ENCODE measurements at places on chromosomes 3 and 15.

- DNase-seq = no peak
These were observed 10.1 kb downstream of the FAM131A start for GRCh38 chr3:184347321-184348056.

DNA sequence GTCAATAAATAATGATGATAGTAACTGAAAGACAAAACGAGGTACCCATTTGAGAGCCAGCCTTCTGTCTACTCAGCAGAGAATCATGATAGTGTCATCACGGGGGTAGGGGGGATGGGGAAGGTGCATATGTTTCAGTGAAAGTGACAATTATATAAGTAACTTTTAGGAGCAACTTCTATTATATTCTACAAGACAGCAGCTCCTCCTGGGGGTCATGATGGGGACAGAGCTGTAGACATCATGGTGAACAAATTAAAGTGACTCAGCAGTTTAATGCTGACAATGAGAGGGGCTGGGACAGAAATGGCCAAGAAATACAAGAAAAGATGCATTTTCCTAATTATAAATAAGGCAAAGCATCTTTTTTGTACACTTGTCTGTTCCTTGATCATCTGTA is 11.8 kb downstream of the CAPN3 start:
- DNase-seq = no peak

DNA sequence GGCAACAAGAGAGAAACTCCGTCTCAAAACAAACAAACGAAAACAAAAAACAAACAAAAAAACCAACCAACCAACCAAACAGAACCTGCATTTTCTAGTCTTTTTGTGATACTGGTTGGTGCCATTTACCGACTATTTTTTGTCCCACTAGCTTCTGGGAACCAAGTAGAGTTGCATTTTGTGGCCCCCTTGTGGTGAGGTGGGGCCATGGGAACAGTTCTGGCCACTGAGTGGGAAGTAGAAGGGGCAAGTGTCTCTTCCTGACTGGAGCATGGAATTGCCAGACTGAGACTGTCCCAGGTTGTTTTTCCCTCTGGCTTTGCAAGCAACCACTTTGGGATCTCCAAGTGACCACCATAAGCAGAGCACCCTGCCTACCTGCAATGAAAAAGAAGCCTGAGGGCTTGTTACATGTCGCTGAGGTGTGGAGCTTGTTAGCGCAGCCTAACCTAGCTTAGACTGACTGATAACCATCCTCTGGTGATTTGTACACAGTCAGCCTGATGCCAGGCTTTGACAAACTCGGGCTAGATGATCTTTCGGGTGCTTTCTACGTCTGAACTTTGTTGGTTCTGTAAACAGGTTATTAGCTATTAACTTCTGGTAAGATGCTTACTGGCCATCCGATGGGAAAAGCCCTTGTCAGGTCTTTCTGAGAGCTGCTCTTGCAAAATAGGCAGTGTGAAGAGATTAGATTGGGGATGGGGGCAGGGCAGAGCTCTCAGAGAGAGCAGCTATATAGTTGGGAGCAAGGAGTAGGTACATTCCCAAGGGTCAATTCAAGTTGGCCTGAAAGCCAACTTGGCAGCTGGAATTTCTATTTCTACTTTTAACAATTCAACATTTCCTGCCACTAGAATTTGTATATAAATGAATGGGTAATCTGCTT is 172.2 kb downstream of the SSR3 start:
- no peak for DNase-seq

GRCh38 chr3:165464736-165465135 is 268.6 kb upstream of the SLITRK3 start:
- no peak for DNase-seq

GRCh38 chr15:38559636-38560307 is 4.8 kb downstream of the RASGRP1 start:
- DNase-seq = no peak

DNA sequence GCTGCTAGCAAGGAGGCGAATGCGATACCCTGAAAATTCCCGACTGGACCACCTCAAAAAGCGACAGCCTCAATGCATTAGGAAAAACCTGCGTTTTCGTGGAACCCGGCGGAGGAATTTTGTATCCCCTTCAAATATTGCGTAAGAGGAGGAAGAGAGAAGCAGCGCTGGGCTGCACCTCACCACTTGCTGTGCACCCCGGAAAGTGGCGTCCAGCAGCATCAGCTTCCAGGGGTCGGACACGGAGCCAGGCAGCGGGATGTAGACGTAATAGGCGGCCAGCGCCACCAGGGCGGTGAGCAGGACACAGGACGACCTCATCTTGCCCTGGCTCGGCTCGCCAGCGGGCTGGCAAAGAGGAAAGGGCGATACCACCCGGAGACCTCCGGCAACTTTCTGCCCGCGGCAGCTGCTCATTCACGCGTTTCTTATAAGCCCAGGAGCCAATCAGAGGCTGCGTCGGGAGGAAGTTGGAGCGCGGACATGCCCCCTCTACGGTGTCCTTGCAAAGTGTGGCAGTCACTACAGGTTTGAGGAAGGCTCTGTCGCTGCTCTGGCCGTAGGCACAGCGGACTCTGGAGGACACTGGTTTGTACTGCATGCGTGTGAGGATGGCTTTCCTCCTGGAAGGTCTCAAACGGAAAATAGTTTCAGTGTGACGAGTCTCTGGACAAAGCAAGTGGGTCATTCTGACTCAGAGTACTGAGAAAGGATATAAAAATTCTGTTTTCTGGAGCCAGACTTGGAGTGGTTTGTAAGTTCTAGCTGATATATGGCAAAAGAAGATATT is at the start of gene NCEH1:
TSS of gene NCEH1 (minus strand) at position 404 of the 790 bp plus-strand sequence. CDS start at position 321, 83 bp downstream.
- peak; percentile 62 for DNase-seq

DNA sequence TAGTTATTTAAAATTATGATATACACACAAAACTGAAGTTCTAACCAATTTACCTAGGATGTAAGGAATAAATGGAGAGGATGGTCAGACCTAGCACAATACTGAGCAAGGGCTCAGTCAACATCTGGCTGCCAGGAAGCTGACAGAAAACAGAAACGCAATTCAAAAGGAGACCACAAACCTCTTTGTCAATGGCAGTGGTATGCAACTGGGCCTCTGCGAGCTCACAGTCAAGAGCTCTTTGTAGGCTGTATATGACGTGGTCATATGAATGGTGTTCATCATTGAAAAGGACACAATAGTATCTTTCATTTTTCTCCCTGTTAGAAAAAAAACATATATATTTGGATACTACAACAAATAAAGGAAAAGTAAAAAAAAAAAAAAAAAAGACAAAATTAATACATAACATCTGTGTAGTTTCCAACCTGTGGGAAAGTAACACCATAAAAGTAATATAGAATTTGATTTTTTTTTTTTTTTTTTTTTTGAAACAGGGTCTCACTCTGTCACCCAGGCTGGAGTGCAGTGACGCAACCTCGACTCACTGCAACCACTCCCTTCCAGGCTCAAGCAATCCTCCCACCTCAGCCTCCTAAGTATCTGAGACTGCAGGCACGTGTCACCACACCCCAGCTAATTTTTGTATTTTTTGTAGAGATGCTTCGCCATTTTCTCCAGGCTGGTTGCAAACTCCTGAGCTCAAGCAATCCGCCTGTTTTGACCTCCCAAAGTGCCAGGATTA is 37.9 kb downstream of the UBR1 start:
- no peak for DNase-seq

GRCh38 chr15:41631880-41632470 is 28.2 kb upstream of the MGA start:
- no peak for DNase-seq

- DNase-seq = no peak
These were observed 152.5 kb downstream of the TBC1D5 start for GRCh38 chr3:17589888-17590287.

- DNase-seq = no peak
These were observed 567.3 kb downstream of the ROBO1 start for GRCh38 chr3:79200456-79200855.

GRCh38 chr3:42133500-42134298 is 42.5 kb downstream of the TRAK1 start:
- DNase-seq = no peak

GRCh38 chr15:59436774-59437141 is 1.2 kb upstream of the FAM81A start:
- no peak for DNase-seq

GRCh38 chr3:100833483-100833882 is 124.2 kb downstream of the TFG start:
- DNase-seq = no peak

DNA sequence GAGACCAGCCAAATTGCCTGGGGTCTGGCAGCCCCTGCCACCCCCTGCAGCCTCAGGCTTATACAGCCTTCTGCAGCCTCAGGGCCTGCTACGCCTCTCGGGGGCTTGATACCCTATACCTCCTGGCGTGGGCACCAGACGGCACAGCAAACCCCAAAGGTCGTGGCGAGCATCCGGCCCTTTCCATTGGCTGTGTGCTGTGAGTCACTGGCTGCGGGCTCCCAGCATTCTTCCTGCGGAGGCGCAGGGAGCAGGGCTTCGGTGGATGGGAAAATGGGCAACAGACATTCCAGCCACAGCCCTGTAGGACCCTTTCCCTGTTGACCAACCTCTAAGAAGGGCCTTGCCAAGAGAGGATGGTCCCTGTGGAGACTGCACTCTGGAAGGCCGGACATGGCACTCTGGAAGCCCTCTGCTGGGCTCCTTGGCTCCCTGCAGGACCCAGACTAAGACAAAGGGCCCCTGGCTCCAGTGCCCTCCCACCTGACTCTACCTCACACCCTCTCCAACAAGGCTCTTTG is 59.6 kb downstream of the ITGA11 start:
- DNase-seq = no peak

DNA sequence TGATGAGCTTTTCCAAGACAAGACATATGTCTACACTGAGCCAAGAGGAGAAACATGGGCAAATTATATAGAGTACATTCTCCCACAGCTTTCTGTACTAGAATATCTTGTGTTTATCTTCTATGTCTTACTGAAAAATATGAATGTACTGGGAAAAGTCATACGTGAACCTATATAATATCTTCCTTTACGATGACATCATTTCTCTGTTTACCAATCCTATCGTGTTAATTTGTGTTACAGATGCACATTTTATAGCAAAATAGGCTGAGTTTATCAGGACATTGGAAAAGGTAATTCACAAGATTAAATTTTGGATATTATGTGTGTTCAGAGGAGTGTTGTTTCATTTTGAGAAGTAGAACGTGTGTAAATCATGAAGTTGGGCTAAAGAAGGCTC is 452.5 kb upstream of the THRB start:
- DNase-seq = no peak

- no peak for DNase-seq
These were observed 4.2 kb downstream of the CD47 start for GRCh38 chr3:108086653-108087052.

DNA sequence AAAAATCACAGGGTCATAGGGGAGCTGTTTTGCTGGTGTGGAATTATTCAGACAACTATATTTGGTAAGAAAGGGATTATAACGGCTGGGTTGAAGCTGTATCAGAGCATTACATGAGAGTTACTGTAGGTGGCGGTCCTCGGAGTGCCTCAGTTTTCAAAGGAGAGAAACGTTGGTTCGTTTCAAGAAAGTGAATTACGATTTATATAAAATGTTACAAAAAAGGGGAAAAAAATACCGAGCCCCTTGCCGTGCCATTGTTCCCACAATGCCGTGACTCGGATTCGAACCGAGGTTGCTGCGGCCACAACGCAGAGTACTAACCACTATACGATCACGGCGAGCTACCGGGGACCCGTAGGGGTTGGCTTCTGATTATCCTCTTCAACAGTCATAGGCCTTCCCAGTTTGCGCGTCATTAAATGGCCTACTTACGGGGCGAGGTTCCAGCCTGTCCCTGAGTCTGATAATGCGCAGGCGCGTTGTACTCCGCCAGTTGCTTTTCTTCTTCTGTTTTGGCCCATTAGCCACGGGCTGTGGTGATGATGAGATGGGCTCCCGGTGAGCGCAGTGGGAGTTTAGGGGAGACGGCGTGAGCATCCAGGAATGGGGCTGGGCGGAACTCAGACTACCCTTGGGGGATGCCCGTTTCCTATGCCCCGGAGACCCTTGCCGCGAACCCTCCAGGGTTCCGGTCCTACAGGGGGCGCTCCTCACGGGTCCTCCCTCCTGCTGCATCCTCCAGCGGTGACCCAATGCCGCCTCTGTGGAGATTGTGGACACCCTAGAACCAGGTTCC is 10.8 kb upstream of the SHF start:
- peak; percentile 89 for DNase-seq

DNA sequence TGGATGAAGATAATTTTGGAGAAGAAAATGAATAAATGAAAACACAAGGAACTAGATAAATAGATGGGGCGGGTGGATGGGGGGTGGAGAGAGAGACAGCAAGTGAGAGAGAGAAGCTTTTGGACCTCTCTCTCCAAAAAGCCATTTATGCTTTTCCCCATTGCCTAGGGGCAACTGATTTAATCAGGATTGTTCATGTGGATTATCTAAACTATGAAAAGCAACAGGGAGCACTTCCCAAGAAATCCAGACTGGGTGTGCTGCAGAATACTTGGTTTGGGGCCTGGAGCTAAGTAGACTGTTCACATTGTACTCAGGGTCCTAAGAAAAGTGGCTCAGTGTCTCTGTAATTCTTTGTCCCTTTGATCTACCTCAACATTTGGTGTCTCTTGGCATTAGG is 367.0 kb downstream of the TIGIT start:
- no peak for DNase-seq

- DNase-seq = no peak
These were observed 154.3 kb downstream of the GOLIM4 start for GRCh38 chr3:167941234-167941995.

- peak; percentile 45 for DNase-seq
These were observed at the start of gene CYP1A1 for GRCh38 chr15:74725225-74725774. Gene CYP1A1, minus strand, starts transcription at chr15:74725528. Its CDS starts 2,431 bp downstream, at chr15:74723097.

DNA sequence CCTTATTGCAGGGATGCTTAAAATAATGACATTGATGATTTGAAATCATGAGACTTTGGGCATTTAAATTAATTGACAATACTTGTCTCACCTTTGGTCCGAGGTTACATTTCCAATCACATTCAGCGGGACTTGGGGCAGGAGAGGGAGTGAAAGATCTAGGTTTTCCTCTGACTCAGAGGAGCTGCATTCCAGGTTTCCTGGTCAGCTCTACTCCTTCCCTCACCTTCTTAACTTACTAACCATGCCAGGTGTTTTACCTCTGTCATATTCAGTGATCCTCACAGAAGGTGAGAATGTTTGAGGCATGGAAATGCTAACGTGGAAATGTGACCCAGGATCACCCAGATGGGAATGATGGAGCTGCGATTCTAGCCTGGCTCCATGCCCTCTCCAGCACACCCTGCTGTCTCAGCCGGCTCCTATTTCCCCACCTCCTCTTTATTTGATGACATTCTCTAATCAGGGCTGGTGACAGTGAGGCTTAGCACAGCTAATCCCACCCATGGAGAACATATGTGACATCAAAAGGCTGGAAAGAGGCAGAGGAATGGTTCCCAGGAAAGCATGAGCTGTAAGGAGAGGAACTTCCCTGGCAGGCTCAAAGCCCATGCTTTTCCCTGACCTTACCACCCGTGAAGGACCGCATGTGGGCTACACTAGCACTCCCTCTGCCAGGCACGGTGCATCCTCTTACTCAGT is 38.7 kb downstream of the THSD4 start:
- no peak for DNase-seq

- DNase-seq = no peak
These were observed 39.9 kb downstream of the MASP1 start for GRCh38 chr3:187251599-187251998.

DNA sequence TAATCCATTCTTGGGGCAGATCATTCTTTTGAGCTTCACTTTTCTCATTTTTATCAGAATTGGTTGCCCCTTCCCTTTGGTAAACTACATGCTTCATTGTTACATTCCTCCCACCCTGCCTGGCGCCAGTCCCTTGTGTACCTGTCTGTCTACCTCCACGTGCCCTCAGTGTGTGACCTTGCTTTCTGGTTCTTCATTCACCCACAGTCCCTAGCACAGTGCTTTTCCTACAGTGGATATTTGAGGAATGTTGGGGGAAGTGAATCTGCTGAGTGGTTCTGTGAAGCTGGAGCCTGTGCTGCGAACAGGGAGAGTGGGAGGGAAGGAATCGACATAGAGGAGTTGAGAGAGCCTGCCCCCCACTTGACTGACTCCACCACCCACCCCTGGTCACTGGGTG is 23.4 kb downstream of the GPD1L start:
- no peak for DNase-seq

Data from activated CD8-positive, alpha-beta memory T cell treated with anti-CD3 and anti-CD28 coated beads, Interleukin-2, amount 50 U/mL, for 4 hours (primary cell).